ENCODE measurements at places on chromosomes 5 and 9.

DNA sequence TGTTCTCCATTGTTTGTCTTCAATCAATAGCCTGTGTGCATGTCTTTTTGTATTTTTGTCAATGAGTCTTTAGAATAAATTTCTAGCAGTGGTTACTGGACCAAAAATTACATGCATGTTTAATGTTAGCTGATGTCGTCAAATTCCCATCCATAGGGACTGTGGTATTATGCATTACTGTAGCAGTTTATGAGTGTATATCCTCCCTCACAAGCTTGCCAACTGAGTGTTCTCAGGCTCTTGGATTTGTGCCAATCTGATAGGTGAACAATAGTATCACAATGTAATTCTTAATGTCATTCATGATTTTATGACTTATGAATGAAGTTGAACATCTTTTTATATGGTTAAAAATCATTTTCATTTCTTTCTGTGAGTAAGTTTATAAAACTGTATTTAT lies 13.0 kb downstream of the SNX24 start:
- no peaks in the 10 kb centered on the region for H3K4me1 ChIP-seq
- no peak overlapping the region for H3K27ac ChIP-seq
- H3K4me3 ChIP-seq, result no peak overlapping the region
- no peak for DNase-seq
- no peaks in the 10 kb centered on the region for H3K27me3 ChIP-seq

DNA sequence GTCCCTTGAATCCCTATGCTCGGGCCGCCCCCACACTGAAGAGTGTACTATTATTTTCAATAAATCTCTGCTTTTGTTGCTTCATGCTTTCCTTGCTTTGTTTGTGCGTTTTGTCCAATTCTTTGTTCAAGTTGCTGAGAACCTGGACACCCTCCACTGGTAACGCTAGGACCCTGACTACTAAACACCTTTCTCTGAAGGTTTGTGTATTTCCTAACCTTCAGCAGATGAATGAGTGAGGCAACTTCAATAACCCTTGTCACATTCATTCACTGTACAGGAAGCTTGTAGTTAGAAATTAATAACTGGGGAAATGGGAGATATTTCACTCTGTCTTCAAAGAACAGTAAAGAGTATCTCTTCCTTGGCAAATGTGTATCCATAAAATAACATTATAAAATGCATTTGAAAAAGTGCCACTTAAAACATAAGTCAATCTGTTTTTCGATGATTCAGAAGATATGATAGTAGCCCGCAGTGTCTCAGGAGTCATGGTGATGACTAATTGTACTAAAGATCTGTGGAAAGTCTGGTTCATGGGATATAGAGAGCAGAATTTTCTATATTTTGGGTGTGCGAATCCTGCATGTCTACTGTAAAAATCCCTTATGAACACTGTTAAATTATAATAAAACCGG lies 43.2 kb upstream of the ANKH start:
- H3K4me1 ChIP-seq, result no peaks in the 10 kb centered on the region
- H3K27ac ChIP-seq, result no peak overlapping the region
- H3K27me3 ChIP-seq, result no peaks in the 10 kb centered on the region
- H3K4me3 ChIP-seq, result no peak overlapping the region
- H3K36me3 ChIP-seq, result no peaks in the 10 kb centered on the region
- no peak for DNase-seq

- H3K36me3 ChIP-seq, result no peaks in the 10 kb centered on the region
- H3K27me3 ChIP-seq, result no peaks in the 10 kb centered on the region
- H3K4me3 ChIP-seq, result no peak overlapping the region
Measured at GRCh38 chr9:137973829-137974416, 96.3 kb downstream of the CACNA1B start.

DNA sequence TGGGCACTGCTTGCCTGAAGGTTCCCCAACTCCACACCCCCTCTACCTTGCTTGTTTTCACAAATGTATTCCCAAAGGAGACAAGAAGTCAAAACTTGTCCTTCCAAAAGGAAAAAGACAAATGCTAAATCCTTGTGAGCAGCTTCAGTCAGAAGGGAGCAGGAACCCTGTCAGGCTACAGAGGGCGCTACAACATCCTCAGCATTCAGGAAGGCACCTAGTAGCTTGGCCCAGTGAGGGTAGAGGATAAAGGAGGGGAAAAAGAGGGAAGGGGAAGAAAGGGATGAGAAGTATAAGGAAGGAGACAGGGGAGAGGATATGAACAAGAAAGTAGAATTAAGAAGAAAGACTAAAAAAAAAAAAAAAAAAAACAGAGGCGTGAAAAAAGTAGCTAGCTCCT lies 97.5 kb downstream of the MLLT3 start:
- no peaks in the 10 kb centered on the region for H3K36me3 ChIP-seq
- H3K27ac ChIP-seq, result no peak overlapping the region
- H3K4me1 ChIP-seq, result no peaks in the 10 kb centered on the region
- H3K27me3 ChIP-seq, result no peaks in the 10 kb centered on the region
- DNase-seq, result no peak

DNA sequence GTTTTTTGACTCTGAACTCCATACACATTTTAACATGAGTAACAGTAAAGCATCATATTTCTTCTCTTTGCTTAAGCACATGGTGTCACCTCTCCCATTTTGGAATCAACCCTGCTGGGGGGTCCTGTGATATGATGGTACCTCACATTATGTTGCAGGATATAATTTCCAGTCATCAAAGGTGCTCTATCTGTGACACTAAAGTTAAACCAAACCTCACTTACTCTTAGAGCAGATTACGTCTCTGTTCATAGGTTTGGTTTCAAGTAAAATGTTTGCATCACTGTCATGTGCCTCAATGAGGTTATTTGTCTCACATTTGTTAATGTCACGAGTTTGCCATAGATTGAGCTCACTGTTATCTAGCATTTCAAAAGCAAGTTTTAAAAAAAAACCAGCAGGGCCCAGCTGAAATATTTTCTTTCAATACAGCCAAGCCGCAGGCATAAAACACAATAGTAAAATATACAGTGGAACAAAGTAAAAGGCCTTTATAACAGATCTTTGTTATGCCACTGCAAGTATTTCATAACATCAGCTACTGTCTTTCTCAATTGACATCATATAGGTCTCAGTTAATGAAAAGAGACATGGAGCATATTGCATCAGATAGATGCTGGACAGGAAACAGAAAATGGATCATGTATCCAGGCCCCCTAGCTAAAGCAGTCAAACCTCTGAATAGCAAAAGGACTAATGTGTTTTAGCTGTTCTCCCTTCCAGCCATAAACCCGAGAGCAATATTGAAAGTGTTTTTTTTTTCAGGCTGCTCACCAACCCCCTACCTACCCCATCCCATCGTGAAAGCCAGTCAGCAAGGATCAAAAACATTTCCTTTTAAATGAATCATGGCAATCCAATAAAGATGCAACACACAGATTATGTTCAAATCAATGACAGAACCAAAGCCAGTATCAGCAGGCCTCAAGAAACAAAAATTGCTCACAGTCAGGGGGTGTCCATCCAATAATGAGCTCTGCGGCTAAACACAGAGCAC lies 182.1 kb upstream of the ITGA1 start:
- no peak overlapping the region for H3K4me3 ChIP-seq
- H3K4me1 ChIP-seq, result no peaks in the 10 kb centered on the region
- no peak for DNase-seq
- H3K36me3 ChIP-seq, result no peaks in the 10 kb centered on the region
- H3K27ac ChIP-seq, result no peak overlapping the region
- H3K27me3 ChIP-seq, result no peaks in the 10 kb centered on the region

DNA sequence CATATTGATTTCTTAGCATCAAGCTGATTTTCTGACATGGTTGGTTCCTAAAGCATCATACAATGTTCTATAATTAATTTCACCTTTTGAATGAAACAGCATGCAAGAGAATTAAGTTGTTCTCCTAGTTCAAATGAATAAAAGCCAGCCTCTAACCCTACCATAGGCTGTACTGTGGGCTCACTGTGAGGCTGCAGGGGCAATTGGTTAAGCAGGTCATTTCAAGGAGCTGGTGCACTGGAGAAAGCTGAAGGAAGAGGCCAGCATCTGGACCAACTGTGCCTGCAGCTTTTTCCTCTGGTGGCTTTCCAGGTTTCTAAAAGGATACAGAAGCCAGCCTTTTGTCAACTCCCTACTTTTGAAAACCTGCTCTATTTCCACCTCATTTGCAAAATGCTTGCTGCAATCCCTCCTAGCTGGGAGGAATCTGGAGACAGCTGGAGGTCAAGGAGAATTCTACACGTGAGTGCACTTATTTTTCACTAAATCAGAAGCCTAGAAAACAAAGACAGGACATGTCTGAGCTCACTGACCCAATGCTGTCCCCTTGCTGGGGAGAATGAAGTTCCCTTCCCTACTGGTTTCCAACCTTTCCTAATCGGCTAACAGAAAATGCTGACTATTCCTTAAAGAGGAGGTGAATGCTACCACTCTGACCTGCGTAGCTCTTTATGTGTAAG lies 158.9 kb downstream of the APBA1 start:
- H3K27ac ChIP-seq, result no peak overlapping the region
- H3K4me3 ChIP-seq, result no peak overlapping the region
- no peaks in the 10 kb centered on the region for H3K4me1 ChIP-seq
- DNase-seq, result no peak
- no peaks in the 10 kb centered on the region for H3K36me3 ChIP-seq

- no peaks in the 10 kb centered on the region for H3K36me3 ChIP-seq
- H3K27ac ChIP-seq, result no peak overlapping the region
- H3K4me3 ChIP-seq, result no peak overlapping the region
- no peaks in the 10 kb centered on the region for H3K4me1 ChIP-seq
Measured at GRCh38 chr5:152072091-152072490, 147.4 kb upstream of the GLRA1 start.

- peaks cover 5% of the 10 kb centered on the region for H3K4me1 ChIP-seq
- no peak overlapping the region for H3K27ac ChIP-seq
- peak; percentile 88 for DNase-seq
- H3K4me3 ChIP-seq, result no peak overlapping the region
- no peaks in the 10 kb centered on the region for H3K27me3 ChIP-seq
- H3K36me3 ChIP-seq, result no peaks in the 10 kb centered on the region
Measured at GRCh38 chr9:32579706-32580331, 6.9 kb upstream of the NDUFB6 start.

GRCh38 chr9:27954858-27955257 lies 381.6 kb upstream of the C9orf72 start:
- H3K27ac ChIP-seq, result no peak overlapping the region
- H3K27me3 ChIP-seq, result no peaks in the 10 kb centered on the region
- H3K36me3 ChIP-seq, result no peaks in the 10 kb centered on the region
- DNase-seq, result no peak
